ENCODE measurements at places on chromosomes 3 and 15.

GRCh38 chr3:9169956-9170850, 79.2 kb downstream of the SRGAP3 start:
- no peak for DNase-seq

- no peak for DNase-seq
Measured at GRCh38 chr3:33865133-33865532, 66.7 kb downstream of the PDCD6IP start.

- DNase-seq: peak; percentile 53
Measured at GRCh38 chr15:71743861-71744382, 66.4 kb upstream of the NR2E3 start.

DNA sequence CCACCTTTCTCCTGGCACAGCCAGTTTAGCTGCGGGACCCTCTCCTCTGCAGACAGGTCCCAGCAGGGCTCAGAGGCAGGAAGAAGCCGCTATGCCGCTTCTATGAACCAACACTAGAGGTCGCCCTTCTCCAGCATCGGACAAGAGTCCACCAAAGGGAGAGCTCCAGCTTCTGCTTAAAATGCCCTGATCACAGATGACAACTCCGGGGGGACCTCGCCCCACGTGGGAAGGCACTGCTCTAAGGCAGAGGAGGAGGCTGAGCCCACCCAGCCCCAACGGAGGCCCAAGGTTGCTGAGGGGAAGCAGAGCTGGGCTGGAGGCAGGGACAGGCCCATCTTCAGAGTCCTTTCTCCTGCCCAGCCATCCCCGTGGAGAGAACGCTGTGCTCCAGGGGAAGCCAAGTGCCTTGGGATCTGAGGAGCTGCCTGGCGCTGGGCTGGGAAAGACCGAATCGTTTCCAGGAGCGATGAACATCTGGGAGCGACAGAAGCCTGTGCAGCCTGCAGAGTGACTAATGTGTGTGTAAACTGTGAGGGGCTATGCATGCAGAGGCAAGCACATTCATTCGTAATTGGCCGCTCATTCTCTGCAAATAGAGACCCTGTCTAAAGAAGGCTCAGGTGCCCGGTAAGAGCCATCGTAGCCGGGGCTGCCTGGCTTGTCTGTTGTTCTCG, 43.5 kb upstream of the BDH1 start:
- peak; percentile 67 for DNase-seq

- DNase-seq: no peak
Measured at GRCh38 chr3:157938154-157938779, 168.0 kb downstream of the SHOX2 start.

- DNase-seq: no peak
Measured at GRCh38 chr3:194884649-194885315, 199.1 kb downstream of the FAM43A start.

- no peak for DNase-seq
Measured at GRCh38 chr15:71511796-71512681, 298.3 kb upstream of the NR2E3 start.

- peak; percentile 83 for DNase-seq
Measured at GRCh38 chr15:63093486-63094205, 28.0 kb upstream of the LACTB start.

- no peak for DNase-seq
Measured at GRCh38 chr15:80441714-80442113, 37.5 kb downstream of the ARNT2 start.

- DNase-seq: no peak
Measured at GRCh38 chr3:24420224-24420623, 74.4 kb downstream of the THRB start.

GRCh38 chr3:15071699-15072098, 6.6 kb upstream of the MRPS25 start:
- no peak for DNase-seq

GRCh38 chr3:13506680-13507079, 26.6 kb downstream of the HDAC11 start:
- DNase-seq: no peak

DNA sequence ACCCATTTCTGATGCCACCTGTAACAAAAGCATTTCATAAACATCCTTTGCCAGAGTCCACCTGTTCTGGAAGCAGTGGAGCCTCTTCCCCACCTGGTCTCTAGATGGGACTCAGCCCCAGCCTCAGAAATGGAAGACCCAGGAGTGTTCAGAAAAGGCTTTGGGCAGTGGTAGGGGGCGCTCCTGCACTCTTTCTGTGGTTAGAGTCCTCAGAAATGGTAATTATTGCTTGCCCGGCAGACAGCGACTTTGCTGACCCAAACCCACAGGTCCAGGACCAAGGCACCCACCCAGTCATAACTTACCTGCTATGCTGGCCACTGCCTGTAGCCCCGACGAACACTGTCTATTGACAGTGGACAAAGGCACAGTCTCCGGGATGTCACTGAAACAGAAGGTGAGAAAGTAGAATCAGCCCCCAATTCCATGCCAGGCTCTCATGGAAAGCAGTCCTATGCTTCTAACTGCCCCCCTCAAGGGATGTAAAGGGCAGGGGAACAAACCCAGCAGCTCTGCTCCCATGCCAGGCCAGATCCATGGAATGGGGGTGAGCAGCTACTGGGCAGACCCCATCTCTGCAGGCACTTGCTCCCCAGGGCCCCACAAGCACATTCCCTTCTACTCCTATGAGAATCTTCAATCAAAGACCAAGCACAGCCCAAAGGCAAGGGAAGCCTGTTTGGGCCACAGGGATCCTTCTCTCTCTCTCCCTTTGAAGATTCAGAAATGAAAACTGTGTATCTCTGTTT, 5.1 kb downstream of the ACAA1 start:
- no peak for DNase-seq

- DNase-seq: peak; percentile 56
Measured at GRCh38 chr15:38670128-38671005, 105.8 kb upstream of the RASGRP1 start.

DNA sequence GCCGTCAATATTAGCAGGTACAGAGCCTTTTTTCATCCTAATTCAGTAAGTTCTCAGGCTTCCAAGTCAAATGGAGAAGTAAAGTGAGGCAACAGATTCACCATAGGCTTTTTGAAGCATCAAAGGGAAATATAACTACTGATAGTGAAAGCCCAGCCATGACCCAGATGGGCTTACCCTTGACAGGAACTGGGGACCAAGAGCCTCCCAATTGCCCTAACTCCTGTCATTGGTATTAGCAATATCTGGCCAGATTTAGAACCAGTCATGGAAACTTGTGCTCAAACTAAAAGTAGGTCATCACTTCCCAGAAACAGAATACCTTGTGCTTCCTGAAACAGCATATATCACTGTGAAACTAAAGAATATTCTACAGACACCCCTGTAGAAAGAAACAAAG, 33.0 kb downstream of the NME9 start:
- no peak for DNase-seq

DNA sequence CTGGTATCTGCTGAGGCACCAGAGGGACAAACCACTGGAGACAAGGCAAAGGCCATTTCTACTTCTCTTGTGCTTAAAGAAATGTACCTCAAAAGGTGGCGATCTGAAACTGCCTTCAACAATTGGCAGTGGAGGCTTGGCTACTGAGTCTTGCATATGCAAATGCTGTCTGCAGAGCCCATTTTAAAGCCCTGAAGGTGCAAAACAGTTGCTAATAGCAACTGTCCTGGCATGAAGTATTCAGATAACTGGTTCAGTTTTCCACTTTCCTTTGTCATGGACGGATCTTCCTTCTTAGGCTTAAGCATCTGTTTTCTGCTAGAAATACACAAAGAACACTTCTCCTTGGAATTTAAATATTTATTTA, 71.4 kb upstream of the PSMD6 start:
- no peak for DNase-seq

- no peak for DNase-seq
Measured at GRCh38 chr15:85849946-85850345, 55.2 kb upstream of the KLHL25 start.

GRCh38 chr3:71614869-71615268, 31.3 kb upstream of the FOXP1 start:
- DNase-seq: no peak

GRCh38 chr3:79824166-79824565, 56.4 kb upstream of the ROBO1 start:
- no peak for DNase-seq

- no peak for DNase-seq
Measured at GRCh38 chr15:85500729-85501128, 120.3 kb downstream of the AKAP13 start.

DNA sequence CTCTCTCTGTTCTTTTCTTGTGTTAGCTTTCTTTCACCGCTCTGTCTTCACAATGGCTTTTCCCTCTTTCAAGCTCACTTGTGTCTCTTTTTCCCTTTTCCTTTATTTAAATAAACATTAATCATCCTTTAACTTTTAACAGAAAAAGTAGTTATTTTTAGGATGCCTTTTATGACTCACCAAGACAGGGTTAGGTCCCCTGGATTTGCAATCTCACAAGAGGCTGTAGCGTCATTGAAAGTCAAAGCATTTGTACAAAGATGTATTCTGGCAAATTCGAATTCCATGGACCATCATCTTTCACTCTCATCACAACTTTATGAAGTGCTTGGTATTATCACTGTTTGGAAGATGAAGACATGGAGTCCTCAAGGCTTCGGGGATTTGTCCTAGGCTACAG, 34.8 kb upstream of the MCTP2 start:
- DNase-seq: no peak

DNA sequence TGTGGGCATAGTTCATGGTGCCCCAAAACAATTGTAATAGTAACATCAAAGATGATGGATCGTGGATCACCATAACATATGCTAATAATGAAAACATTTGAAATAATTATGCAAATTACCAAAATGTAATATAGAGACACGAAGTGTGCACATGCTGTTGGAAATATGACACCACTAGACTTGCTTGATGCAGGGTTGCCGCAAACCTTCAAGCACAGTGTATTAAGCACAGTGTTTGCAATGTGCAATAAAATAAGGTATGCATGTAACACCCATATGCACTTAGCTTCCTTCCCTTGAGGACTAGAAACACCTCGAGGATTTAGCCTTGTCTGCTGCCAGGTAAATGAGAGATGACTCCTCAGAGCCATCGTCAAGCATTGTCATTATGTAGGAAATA, 10.9 kb upstream of the GJD2 start:
- no peak for DNase-seq

- DNase-seq: no peak
Measured at GRCh38 chr15:57100136-57100539, 181.7 kb downstream of the TCF12 start.

DNA sequence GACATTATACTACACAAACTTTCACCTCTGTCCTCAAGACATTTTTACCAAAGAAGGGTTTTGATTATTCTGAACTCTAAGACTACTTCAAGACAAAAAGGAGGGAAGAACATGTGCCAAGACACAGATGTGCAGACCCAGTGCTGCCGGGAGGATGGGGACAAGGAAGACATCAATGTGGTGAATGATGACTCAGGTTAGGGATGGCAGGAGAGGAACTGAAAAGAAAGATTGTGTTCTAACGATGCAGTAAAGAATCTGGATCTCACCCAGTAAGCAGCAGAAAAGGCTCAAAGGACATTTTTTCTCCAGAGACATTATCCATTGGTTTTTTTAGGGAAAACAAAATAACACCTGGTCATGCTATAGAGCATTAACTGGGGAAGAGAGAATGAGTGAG, 449.9 kb upstream of the NR2F2 start:
- no peak for DNase-seq

DNA sequence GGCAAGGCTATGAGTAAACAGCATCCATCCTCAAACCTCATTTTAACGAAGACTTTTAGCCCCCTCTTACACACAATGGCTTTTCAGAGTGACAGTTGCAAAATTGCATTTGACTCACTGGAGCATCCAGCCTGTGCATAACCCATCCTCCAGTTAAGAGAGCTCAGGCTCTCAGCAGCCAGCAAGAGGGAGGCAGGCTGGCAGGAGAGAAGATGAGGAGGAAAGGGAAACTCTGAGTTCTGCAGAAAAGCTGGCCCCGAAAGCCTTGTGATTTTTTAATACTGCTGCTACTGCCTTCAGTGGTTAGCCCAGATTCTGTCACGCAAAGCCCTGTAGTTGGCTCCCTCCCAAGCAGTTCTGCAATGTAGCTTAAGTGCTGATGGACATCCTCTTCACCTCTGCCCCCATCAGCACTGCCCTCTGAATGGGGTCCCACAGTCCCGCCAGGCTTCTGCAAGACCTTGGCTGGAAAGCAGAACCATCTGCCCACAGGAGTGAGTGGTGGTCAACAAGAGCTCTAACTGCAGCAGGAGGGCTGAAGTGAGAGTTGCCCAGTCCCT, 371.3 kb downstream of the EPHB1 start:
- no peak for DNase-seq

DNA sequence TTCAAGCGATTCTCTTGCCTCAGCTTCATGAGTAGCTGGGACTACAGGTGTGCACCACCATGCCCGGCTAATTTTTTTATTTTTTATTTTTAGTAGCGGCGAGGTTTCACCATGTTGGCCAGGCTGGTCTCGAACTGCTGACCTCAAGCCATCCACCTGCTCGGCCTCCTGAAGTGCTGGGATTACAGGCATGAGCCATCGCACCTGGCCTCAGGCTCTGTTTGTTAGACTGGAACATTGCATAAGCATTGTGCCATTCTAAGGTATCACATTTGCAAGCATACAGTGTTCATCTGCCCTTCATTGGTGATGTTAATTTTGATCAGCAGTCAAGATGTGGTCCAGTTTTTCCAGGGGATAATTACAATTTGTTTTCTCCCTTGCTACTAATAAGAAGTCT, 43.0 kb downstream of the SQOR start:
- DNase-seq: no peak

DNA sequence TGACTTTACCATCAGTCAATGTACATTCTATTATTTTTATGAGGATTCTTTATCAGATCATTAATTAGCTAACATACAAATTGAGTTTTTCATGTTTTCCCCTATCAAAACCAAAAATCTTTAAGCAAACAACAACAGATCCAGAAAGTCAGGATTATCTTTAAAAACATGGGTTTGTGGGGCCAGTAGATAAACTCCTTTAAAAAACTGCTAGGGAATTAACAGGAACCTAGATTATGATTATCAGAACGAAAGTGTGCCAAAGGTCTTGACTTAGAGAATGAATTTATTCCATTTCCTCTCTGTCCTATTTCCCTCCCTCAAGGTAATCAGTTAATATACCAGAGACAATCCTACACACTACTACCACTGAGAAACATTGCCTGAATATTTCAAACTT, 13.2 kb upstream of the CCDC13 start:
- no peak for DNase-seq

GRCh38 chr3:129625072-129625874, 18.8 kb upstream of the PLXND1 start:
- DNase-seq: no peak

DNA sequence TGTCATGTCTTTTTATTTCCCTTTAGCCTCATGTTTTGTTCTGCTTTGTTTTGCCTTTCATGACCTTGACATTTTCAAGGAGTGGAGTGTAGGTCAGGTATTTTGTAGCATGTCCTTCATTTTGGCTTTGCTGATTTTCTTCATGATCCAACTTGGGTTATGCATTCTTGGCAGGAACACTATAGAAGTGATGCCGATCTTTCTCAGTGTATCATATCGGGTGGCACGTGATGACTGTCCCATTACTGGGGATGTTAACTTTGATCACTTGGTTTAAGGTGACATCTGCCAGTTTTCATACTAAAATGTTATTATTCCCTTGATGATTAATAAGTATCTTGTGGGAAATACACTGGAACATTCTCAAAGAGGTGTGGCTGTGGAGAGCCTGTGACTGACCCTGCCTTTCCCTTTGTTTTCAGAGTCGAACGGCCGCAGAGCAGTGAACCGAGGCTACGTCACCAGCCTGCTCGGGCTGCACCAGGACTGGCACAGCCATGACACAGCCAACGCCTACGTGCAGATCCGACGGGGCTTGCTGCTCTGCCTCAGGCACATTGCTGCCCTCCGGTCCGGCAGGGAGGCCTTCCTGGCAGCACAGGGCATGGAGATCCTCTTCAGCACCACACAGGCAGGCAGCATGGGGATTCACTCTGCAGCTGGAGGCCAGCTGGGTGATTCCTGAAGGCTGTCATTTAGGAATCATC, 167.7 kb downstream of the AGBL1 start:
- no peak for DNase-seq

Data from CD4-positive, alpha-beta T cell (primary cell).